ENCODE measurements at places on chromosomes 4 and X.

GRCh38 chr4:52789774-52790173, 38.5 kb upstream of the ERVMER34-1 start:
- DNase-seq: no peak

DNA sequence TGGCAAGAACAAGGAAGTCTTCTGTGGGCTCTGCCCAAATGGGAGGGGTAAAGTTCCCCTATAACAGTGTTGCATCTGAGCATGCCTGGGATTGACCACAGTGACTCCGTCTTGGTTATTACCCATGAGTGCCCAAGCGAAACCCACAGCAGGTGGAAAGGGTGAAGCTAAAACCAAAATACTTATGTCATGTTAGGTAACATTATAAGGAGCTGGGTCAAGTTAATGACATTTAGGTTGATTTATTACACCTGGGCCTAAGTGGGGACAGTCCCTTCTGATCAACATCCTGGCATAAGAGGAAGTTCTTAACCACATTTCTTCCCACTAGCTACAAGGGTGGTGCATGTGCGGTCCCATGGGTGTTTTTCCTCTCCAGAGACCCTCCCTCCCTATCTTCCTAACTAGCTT, 1.3 kb upstream of the ZNF732 start:
- DNase-seq: no peak

DNA sequence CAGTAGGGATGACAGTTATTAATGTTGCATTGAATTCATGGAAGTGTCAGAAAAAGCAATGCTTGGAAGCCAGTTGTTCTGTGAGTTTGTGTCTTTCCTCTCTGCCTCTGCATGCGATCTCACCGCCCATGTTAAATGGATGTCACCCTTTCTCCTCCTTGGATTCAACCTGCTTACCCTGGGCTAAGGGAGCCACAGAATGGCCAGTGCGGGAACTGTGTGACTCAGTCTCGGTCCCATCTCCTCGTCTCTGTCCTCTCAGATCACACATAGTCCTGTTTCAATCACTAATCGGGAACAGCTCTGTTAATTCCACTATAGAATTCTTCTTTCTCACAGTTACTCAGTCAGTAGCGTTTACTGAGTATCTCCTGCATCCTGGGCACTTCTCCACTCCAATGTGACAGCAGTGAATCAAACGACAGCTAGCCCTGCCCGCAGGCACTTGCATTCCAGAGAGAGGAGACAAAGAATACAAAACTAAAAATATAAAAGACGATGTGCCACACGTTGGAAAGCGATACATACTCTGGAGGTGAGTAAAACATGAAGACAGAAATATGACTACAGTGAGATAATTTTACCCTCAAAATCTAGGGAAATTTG, 53.6 kb upstream of the TLR3 start:
- DNase-seq: no peak

- DNase-seq: no peak
Measured at GRCh38 chr4:1869530-1870327, 1.5 kb upstream of the NSD2 start.

- no peak for DNase-seq
Measured at GRCh38 chrX:65879977-65880799, 159.7 kb downstream of the VSIG4 start.

- DNase-seq: no peak
Measured at GRCh38 chr4:130183766-130184165, 1087.8 kb downstream of the C4orf33 start.

DNA sequence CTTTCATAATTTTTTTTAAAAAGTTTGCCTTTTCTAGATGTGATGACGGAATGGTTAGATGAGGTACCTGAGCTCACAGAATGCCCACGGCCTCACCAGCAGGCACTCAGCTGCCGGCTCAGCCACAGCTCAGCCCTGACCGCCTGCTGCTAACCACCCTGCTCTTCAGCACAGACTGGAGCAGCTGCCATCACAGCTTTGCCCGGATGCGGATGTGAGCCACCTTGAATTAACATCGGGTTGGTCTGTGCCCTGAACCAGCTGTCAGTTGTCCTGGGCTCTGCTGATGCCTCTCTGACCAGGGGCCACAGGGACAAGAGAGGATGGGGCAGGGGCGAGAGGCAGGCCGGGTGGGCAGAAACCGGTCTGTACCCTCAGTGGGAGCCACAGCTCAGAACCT, 93.3 kb downstream of the HMX1 start:
- no peak for DNase-seq

- DNase-seq: no peak
Measured at GRCh38 chr4:6456450-6456849, 16.0 kb downstream of the PPP2R2C start.

GRCh38 chr4:752196-752861, 46.7 kb downstream of the PCGF3 start:
- no peak for DNase-seq

DNA sequence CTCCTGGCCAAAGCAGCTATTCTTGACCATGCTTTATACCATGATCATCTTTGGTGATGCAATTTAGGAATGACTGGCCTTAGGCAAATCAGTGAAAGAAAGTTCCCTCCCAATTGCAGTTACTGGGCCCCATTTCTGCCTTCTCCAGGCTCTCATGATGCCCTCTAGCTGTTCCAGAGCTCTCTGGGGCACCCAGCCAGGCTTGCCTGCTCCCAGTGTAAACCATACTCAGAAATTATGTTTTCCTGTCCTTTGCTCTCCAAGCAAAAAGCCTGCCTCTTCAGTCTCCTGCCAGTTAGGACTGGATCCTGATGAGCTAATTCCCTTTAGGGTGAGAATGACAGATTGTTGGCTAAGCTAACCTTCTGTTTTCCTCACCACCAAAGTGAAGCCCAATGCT, 85.3 kb upstream of the RBPJ start:
- DNase-seq: no peak
